ENCODE measurements at places on chromosomes 3 and 15. TPM values are rescaled to one million over a fixed set of nuclear protein-coding genes. Genes with fewer than 3 reads are reported as not detected.

DNA sequence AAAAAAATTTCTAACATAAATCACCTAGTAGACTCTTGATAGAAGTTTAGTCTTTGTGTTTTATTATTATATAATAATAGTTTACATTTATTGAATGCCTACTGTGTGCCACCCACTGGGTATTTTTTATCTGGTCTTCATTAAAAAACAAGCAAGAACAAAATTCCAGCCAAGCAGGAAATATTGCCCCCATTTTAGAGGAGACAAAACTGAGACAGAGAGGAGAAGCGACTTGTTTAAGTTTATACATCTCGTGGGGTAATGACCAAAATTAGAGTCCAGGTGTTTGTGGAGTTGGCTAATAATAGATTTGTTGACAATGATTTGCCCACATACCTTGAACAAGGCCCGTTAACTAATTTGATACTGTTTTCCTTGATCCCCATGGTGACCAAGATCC, 33.1 kb upstream of the FBXL22 start:
- DNase-seq, result no peak

DNA sequence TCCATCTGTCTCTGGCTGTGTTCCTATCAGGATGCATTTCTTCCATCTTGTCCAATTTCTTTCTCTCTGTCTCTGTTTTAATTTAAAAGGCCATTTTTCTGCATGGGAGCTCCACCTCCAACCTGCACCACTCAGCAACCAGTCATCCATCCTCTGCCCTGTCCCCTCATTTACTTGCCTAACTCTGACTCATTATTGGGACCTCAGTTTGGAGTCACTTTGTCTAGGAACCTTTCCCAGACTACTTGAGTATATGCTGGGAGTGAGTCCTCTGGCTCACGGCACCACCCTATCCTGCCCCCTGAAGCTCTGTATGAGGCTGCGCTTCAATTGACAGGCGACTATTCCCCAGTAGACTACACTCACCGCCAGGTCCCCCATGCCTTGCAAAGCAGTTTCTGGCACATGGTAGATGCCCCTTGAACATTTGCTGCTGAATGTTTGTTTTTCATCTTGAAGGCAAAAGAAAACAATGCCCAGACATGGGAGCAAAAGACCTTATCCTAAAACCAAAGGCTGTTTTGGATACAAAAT, 513.3 kb upstream of the CFAP20DC start:
- no peak for DNase-seq

DNA sequence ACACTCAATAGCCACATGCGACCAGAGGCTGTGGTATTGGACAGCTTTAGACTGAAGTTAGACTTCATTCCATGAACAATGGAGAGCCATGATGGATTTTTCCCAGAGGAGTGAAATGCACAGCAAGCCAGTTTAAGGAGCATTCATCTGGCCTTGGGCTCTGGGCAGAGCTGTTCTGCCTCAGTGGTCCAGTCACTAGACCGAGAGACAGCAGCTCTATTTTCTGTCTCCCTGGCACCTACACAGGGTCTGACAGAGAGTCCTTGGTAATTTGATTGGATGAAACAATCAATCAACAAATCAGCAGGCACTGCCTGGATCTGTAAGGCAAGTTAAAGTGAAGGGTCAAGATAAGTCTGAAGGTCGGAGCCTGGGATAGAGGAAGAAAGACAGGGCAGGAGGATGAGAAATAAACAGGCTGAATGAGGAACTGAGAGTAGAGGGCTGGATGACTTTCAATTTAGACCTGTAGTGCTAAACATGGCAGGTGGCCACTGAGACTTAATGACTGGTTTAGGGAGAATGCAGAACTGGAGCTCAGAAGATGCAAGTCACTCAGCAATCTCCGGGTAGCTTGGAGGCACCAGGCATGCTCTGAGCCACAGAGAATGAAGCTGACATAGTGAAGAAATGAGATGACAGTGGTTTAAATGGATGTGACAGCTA, 98.5 kb upstream of the SLC25A36 start:
- no peak for DNase-seq

GRCh38 chr3:112967425-112967824, 7.5 kb downstream of the CD200R1 start:
- no peak for DNase-seq

DNA sequence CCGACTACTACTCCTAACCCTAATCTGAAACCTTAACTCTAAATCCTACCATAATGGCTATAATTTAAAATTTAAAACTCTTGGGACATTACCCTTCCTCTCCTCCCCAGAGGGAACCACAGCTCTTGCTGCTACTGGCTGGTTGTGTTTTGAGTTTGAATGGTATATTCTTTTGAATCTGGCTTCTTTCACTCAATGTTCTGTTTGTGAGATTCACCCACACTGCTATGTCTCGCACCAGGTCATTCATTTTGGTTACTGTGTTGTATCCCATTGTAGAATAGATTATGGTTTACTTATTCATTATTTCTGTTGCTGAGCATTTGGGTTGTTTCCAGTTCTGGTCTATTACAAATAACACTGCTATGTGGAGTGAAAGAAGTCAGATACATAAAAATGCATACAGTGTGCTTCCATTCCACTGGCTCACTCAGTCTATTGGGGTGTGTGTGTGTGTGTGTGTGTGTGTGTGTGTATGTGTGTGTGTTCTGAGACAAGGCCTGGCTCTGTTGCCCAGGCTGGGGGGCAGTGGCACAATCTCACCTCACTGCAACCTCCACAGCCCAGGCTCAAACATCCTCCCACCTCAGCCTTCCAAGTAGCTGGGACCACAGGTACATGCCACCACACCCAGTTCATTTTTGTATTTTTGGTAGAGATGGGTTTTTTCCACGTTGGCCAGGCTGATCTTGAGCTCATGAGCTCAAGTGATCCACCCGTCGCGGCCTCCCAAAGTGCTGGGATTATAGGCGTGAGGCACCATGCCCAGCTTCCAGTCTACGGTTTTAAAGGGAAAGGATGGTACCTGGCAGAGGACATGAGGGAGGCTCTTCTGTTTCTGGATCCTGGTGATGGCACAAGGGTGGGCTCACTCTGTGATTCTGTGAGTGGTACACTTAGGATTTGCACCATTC, 19.2 kb upstream of the SYNM start:
- DNase-seq, result no peak

DNA sequence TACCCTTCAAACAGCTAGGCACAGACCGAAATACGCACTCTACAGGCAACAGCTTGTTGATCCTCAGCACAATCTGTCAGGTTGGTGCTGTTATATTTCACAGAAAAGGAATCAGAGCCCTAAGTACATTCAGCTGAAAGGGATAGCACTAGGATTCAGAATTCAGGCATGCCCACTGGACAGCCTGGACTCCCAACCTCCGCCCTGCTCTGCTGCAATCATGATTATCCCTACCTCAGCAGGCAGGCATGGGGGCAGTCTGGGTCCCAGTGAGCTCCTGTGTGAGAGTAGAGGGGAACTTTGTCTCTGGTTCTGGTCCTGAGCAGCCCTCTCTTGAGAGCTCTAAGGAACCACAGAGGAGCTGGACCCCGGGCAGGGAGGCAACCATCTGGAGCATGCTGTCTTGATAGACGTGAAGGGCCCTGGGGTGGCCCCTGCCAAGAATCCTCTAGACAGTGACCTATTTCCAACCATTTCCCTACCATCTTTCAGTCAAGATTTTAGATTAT, 23.4 kb upstream of the NOX5 start:
- no peak for DNase-seq

DNA sequence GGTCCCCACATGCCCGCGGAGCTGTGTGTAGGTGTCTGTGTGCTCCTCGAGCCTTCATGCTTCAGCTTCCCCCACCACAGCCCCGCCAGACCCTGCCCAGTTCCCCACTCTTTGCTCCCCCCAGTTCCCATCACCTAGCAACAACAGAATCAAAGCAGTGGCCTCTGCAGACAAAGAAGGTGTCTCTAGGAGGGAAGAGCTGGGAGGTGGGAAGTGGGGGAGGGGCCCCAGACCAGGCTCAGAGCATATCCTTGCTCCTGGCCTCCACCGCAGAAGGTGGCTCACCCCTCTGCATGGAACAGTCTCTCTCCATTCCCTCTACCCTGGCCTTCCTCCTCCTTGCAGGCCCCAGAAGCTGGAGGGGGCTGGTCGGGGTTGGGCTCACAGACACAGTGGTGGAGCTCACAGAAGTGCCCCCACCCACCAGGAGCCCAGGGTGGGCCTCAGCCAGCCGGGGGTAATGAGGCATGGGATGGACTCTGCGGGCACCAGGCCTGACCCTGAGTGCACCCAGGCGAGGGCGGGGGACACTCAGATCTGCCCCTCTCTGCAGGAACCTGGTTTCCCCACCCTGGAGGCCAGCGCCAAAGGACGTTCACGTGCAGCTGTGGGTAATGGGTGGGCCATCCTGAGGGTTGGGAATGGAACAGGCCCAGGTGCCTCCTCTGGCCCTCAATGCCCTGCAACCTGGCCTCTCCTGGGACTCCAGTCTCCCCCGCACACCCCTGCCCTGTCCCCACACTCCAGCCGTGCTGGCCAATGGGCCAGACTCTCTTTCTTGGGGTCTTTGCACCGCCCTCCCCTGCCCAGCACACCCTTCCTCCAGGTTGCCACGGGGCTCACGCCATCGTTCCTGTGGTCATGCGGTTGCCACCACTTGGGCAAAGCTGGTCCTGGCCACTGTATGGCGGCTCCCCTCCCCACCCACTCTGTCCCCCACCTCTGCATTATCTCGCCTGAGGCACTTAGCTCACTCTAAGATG, 53.4 kb downstream of the TPRA1 start:
- DNase-seq, result no peak

The PLSCR5 gene
- under 0.01 TPM for total RNA-seq

The CP gene
- not detected for total RNA-seq

The SLC49A4 gene
- 20.0 TPM for total RNA-seq

The ZNF501 gene
- total RNA-seq, result 25.7 TPM

The C3orf49 gene
- not detected for total RNA-seq
